ENCODE measurements at places on chromosomes 1 and 21. TPM values are rescaled to one million over a fixed set of nuclear protein-coding genes. Genes with fewer than 3 reads are reported as not detected.

GRCh38 chr21:39637197-39637970, 24.6 kb downstream of the B3GALT5 start:
- H3K4me1 ChIP-seq = no peaks in the 10 kb centered on the region
- H3K4me3 ChIP-seq = no peak overlapping the region
- no peaks in the 10 kb centered on the region for H3K36me3 ChIP-seq

Gene SPSB1
- total RNA-seq = 7.7 TPM

DNA sequence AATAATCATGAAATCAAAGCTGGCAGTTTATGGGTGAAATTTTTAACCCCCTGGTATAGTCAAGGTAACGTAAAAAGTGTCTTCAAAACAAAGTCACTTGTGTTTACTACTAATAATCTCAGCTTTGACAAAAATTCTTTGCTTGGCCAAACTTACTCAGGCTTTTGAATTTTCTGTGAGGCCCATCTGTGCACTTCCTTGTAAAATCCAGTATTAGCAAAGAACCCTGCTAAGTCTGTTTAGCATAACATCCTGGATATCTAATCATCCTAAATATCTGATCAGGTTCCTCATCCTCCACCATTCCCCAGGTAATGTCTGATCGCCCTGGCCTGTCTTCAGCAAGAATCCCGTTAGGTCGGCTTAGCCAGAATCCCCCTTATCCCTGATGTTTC, 3.0 kb downstream of the LYST start:
- H3K27ac ChIP-seq = peak overlapping the region; percentile 99
- H3K27me3 ChIP-seq = no peaks in the 10 kb centered on the region
- no peak overlapping the region for H3K4me3 ChIP-seq
- H3K36me3 ChIP-seq = peaks cover 5% of the 10 kb centered on the region
- no peak for DNase-seq

Gene RAB42
- total RNA-seq = not detected

Gene LEFTY2
- not detected for total RNA-seq

DNA sequence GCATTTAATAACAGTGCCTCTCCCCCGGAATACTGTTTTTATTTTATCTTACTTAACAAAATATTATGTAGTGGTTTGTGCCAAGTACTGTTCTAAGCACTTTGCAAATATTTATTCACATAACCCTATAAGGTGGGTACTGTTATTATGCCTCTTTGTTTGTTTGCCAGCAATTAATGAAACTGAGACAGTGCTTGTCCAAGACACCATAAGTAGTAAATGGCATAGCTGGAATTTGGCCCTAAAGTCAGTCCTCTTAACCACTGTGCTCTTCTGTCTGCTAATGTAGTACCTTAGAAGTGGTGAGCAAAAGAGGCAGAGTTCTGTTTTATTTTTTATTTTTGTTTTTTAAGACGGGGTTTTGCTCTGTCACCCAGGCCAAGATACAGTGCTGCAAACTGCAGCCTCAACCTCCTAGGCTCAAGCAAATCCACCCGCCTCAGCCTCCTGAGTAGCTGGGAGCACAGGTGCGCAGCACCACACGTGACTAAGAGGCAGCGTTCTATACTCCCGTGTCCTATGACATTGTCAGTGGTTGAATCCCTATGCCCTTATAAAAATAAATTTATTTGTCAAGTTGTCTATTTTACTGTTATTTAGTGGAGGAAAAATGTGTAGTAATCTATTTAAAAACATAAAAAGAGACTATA, 165.8 kb downstream of the CLEC20A start:
- H3K27me3 ChIP-seq = no peaks in the 10 kb centered on the region
- no peaks in the 10 kb centered on the region for H3K36me3 ChIP-seq
- no peak overlapping the region for H3K4me3 ChIP-seq
- no peak for DNase-seq
- H3K4me1 ChIP-seq = no peaks in the 10 kb centered on the region
- H3K27ac ChIP-seq = no peak overlapping the region

DNA sequence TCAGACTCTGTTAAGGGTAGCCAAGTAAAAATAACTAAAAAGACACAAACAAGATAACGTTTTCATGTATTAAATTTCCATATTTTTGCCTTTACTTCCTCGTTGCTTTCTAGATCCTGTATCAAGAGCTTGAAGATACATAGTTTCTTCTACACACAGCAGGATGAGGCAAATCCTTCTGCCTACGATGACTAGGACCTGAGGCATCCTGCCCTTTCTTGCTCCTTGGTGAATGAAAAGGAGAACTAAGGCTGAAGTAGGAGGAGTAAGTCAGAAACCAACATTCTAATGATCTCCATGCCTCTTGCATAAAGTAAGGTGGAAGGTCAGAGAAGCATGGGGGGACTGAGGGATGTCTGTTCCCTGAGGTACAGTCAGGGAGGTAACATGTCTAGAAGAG, 102.6 kb downstream of the GPATCH2 start:
- H3K27me3 ChIP-seq = no peaks in the 10 kb centered on the region
- H3K27ac ChIP-seq = no peak overlapping the region
- peaks cover 2% of the 10 kb centered on the region for H3K36me3 ChIP-seq
- H3K4me1 ChIP-seq = no peaks in the 10 kb centered on the region
- no peak overlapping the region for H3K4me3 ChIP-seq
- DNase-seq = no peak

Gene FAAH
- 9.4 TPM for total RNA-seq

Gene GOLT1A
- 0.45 TPM for total RNA-seq

- H3K27ac ChIP-seq = no peak overlapping the region
- no peaks in the 10 kb centered on the region for H3K4me1 ChIP-seq
- DNase-seq = no peak
- H3K27me3 ChIP-seq = no peaks in the 10 kb centered on the region
- H3K4me3 ChIP-seq = no peak overlapping the region
Measured at GRCh38 chr1:72481420-72481970, 199.2 kb upstream of the NEGR1 start.

- DNase-seq = no peak
- H3K27ac ChIP-seq = no peak overlapping the region
- H3K4me1 ChIP-seq = peaks cover under 1% of the 10 kb centered on the region
- no peaks in the 10 kb centered on the region for H3K27me3 ChIP-seq
- H3K36me3 ChIP-seq = no peaks in the 10 kb centered on the region
- no peak overlapping the region for H3K4me3 ChIP-seq
Measured at GRCh38 chr1:2344121-2344681, 47.2 kb downstream of the MORN1 start.

DNA sequence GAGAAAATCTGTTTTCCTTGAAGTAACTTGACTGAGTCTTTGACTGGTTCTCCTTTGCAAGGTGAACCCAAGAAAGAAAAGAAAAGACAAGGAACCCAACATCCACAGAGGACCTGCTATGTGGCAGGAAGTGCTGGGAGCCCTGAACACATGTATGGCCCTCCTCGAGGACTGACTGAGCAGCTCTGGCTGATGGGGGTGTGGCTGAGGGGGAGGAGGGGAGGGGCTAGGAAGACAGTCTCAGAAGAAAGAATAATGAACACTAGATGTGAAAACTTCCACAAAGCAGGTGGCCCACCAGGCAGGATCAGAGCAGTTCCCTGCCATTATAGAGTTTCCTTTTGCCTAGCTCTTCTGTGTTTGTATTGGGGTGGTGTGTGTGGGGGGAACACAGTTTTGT, 26.1 kb downstream of the NENF start:
- no peak overlapping the region for H3K4me3 ChIP-seq
- no peaks in the 10 kb centered on the region for H3K4me1 ChIP-seq
- no peaks in the 10 kb centered on the region for H3K27me3 ChIP-seq
- no peaks in the 10 kb centered on the region for H3K36me3 ChIP-seq
- H3K27ac ChIP-seq = no peak overlapping the region

Gene PMF1
- 59.1 TPM for total RNA-seq

GRCh38 chr1:180603850-180604226, 28.0 kb upstream of the XPR1 start:
- no peak for DNase-seq
- no peak overlapping the region for H3K4me3 ChIP-seq
- H3K4me1 ChIP-seq = peaks cover 4% of the 10 kb centered on the region
- H3K27me3 ChIP-seq = peaks cover 10% of the 10 kb centered on the region
- no peak overlapping the region for H3K27ac ChIP-seq
- H3K36me3 ChIP-seq = peaks cover 2% of the 10 kb centered on the region

Gene INSRR
- total RNA-seq = not detected

DNA sequence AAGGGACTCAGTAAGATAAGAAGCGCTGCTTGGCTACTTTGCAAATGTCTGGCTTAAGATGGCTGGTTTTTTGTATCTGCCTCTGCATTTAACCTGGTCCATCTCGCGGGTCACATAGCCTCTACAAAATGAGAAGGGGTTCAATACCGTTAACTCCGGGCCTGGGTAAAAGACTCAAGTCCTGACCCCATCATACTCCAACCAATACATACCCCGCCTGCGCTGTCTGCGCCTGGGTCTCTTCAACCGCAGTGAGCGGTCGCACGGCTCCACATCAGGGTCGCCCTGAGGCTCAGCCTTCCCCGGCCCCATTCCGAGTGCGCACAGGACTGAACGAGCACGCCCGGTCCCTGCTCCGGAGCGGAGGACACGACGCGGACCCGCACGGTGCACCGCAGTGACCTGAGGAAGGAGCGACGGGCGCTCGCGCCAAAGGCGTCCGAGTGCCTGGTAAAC, 558 bp upstream of the PGD start:
- peaks cover 15% of the 10 kb centered on the region for H3K4me1 ChIP-seq
- H3K27me3 ChIP-seq = no peaks in the 10 kb centered on the region
- no peaks in the 10 kb centered on the region for H3K36me3 ChIP-seq
- peak overlapping the region; percentile 91 for H3K4me3 ChIP-seq
- peak overlapping the region; percentile 88 for H3K27ac ChIP-seq

DNA sequence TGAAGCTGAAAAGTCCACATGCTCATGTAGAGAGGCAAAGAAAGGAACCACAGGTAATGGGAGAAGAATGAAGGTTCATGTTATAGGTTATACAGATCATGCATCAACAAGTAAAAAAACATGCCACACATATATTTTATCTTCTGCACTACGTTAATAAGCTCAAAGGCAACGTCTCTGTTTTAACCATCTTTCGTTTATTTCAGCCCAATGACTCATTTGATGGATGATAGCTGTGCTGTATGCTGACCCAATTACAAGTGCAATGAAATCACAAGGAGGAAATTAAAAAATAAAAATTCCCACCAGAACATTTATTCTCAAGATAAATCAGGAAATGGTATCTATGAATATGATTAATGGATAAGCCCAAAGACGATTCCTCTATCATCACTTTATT, 24.6 kb downstream of the XCL1 start:
- DNase-seq = no peak
- H3K4me1 ChIP-seq = no peaks in the 10 kb centered on the region
- H3K27me3 ChIP-seq = peaks cover 28% of the 10 kb centered on the region
- no peak overlapping the region for H3K27ac ChIP-seq

GRCh38 chr1:62288224-62288623, 31.0 kb downstream of the KANK4 start:
- H3K36me3 ChIP-seq = no peaks in the 10 kb centered on the region
- no peak overlapping the region for H3K4me3 ChIP-seq
- peaks cover 62% of the 10 kb centered on the region for H3K27me3 ChIP-seq
- peaks cover 3% of the 10 kb centered on the region for H3K4me1 ChIP-seq
- no peak for DNase-seq
- H3K27ac ChIP-seq = no peak overlapping the region

DNA sequence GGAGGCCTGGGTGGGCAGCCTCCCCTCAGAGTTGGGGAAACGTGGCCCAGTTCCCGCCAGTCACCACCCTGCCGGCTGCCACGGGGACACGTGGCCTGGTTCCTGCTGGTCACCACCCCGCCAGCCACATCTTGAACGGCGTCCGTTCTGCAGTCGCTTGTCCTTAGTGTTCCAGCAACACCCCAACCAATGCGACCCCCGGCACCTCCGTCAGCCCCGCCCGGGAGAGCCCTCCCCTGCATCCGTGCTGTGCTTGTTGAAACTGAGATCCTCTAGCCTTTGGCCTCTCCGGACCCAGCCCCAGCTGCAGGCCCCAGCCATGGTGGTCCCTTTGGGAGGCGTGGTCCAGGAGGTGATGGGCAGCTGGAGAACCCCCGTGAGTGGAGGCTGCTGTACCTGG, 18.7 kb downstream of the PRKCZ start:
- H3K36me3 ChIP-seq = peaks cover 10% of the 10 kb centered on the region
- no peak for DNase-seq
- H3K4me1 ChIP-seq = peaks cover 17% of the 10 kb centered on the region
- no peak overlapping the region for H3K27ac ChIP-seq
- no peaks in the 10 kb centered on the region for H3K27me3 ChIP-seq
- no peak overlapping the region for H3K4me3 ChIP-seq

Gene TAL1
- total RNA-seq = 1.3 TPM

GRCh38 chr21:45555557-45556301, 13.5 kb upstream of the SLC19A1 start:
- peaks cover 23% of the 10 kb centered on the region for H3K4me1 ChIP-seq
- no peaks in the 10 kb centered on the region for H3K36me3 ChIP-seq
- no peak overlapping the region for H3K27ac ChIP-seq
- H3K4me3 ChIP-seq = peak overlapping the region; percentile 49

Gene LAMC1
- 0.83 TPM for total RNA-seq

Gene TENT5C
- total RNA-seq = 129 TPM

DNA sequence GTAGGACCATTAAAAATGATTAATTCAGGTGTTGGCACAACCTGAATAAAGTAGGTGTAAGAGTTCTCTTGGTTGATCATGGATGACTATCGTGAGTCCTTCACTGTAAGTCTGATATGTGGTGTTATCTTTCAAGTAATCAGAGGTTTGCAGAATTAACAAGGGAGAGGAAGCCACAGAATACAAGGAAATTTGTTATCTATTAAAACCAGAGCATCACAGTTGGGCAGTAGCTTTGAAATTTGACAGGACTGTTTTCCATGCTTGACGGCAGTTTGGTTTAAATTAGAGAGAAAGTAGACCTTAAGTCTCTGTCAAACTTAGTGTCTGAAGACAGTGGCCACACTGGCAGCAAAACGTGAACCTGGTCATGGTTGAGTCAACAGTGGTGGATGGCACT, 139.5 kb upstream of the KCNK2 start:
- H3K36me3 ChIP-seq = no peaks in the 10 kb centered on the region
- H3K27me3 ChIP-seq = no peaks in the 10 kb centered on the region
- H3K4me3 ChIP-seq = no peak overlapping the region
- H3K4me1 ChIP-seq = no peaks in the 10 kb centered on the region

- H3K27me3 ChIP-seq = no peaks in the 10 kb centered on the region
- no peaks in the 10 kb centered on the region for H3K36me3 ChIP-seq
- H3K4me3 ChIP-seq = no peak overlapping the region
- peaks cover 12% of the 10 kb centered on the region for H3K4me1 ChIP-seq
- peak overlapping the region; percentile 6 for H3K27ac ChIP-seq
Measured at GRCh38 chr1:42733415-42734200, 6.4 kb downstream of the CLDN19 start.

Measured in T-helper 17 cell (primary cell).